ENCODE measurements at places on chromosomes 2 and 18.
A peak's percentile ranks its signal among the peaks of the same experiment; 100 is the strongest.

- no peak for DNase-seq
Observed at GRCh38 chr18:35158728-35159450, 81.9 kb upstream of the ZNF397 start.

- no peak for DNase-seq
Observed at GRCh38 chr2:75079575-75079974, 119.7 kb downstream of the TACR1 start.

GRCh38 chr2:145752091-145752806, 1232.3 kb upstream of the ZEB2 start:
- peak; percentile 60 for DNase-seq

DNA sequence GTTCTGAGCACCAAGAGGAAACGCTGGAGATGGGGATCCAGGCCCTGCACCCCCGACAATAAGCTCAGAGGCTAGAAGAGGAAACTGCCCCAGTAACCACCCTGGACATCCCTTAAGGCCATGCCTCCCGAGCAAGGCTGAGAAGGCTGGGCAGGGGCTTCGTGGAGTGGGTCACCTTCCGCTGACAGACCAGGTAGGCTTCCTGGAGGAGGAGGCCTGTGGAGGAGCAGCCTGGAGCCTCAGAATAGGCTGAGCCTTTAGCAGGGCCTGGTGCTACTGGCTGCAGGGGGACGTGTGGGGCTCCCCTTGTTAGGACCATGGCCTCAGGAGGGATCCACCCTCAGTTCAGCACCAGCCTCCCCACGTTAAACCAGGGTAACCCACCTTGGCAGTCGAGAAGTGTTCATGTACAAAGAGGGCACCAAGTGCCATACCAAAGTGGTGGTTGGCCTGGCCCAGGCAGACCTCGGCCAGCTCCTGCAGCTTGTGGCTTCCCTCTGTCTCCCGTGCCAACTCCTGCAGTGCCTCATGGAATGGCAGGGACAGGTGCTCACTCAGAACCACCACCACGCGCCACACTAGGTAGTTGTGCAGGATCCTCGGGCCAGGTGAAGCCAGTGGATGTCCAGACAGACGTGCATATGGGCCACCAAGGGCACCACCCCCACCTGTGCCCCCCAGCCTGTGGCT, 28.5 kb upstream of the ALPP start:
- no peak for DNase-seq

- DNase-seq: no peak
Observed at GRCh38 chr2:28546242-28546641, 50.4 kb downstream of the PLB1 start.

DNA sequence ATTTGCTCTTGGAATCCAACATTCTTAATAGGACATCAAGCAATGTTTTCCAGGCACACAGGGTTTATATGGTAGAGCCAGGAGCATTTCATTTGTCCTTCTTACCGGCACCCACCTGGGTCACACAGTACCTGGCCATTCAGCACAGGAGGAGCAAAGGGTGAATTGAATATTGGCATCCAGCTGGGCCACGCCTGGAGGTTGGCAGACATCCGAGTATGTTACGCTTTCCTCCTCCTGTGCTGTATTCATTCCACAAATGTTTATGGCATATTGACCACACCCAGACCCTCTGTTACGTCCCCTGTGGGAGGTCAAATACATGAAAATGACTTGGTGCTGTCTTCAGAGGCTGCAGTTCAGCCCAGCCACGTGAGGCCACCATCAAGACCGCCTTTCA, 206.2 kb downstream of the RTP5 start:
- DNase-seq: no peak

DNA sequence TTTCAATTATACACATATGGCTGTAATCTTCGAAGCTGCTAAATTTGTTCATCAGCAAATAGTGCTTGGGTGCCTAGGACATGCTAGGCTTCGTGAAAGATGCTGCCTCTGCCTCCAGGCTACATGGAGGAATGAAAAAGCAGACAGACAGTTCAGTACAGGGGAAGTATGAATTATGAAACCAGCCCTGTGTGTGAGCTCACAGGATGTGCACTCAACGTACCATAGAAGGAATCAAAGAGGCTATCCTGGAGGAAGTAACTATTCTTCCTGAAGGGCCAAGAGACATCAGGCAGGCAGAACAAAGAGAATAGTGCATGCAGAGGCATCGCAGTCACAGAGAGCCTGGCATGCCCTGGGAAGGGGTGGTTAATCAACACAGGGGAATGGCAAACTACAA, 61.4 kb downstream of the DYM start:
- no peak for DNase-seq

- DNase-seq: no peak
Observed at GRCh38 chr2:11752906-11753305, 6.5 kb downstream of the LPIN1 start.

GRCh38 chr2:139007130-139007529, 226.9 kb upstream of the NXPH2 start:
- DNase-seq: no peak

DNA sequence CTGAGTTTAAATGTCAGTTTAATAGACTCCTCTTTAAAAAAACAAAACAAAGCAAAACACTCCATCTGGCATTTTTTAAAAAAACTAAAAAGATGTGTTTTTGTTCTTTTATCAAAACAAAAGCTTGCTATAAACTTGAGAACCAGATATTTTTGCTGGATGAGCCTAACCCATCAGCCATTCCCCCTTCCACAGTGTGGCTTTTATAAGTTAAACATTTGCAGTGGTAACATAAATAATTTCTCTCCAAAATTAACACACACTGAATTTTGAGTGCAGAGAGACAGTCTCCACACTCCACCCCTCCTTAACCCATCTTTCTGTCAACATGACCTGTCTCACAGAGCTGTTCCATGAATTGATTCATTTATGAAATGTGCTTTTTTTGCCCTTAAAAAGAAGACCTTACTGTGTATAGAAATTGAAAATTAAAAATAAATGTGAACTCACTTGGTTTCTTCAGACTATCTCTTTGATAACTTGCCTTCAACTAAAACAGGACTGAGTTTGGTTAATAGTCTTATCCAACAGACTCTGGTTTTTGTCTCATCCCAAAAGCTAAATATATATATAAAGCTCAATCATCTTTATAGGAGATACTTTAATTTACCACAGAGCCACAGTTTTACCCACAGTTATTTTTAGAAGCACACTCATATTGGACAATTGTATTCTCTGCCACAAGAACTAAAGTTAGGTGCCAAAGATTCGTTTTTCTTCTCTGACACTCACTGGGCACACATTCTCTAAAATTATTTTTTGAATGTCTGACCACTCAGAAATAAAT, 64.8 kb upstream of the STK39 start:
- DNase-seq: no peak

- peak; percentile 62 for DNase-seq
Observed at GRCh38 chr18:9135912-9136314, 668 bp upstream of the ANKRD12 start.

DNA sequence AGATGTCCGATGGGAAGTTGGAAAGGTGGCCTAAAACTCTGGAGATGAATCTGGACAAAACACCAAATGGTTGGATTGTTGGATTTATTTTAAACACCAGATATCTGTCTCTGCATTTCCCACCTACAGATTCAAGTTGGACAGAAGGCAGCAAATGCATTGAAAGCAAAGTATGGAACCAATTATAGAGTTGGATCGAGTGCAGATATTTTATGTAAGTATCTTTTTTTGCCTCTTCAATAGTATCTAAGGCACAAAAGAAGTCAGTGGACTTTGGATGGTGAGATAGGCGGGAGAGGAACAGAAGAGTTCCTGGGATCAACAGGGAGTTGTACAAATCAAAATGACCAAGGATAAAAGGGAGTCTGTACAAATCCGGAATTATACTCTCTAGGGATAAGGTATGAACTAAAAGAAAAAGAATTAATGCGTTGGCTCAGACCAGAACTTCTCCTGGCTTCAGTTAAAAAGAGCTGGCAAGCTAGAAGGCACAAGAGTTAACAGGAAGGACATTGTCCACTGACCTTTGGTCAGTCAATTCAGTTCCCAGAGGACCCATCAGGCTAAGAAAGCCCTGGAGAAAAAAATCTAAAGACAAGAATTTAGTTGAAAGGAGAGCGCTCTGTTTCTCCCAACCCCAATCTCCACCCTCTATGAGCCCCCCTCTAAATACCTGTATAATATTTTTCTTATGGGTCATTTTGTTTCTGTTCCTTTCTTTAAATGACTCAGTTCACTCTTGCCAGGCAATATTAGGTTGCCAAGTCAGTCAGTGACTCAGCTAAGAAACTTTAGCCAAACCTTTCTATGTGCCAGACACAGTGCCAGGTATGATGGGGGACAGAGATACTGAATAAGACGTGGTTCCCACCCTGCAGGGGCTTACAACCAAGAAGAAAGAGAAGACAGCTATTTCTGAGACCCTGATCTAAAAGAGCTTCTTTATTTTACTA, 29.1 kb downstream of the CPO start:
- DNase-seq: no peak

DNA sequence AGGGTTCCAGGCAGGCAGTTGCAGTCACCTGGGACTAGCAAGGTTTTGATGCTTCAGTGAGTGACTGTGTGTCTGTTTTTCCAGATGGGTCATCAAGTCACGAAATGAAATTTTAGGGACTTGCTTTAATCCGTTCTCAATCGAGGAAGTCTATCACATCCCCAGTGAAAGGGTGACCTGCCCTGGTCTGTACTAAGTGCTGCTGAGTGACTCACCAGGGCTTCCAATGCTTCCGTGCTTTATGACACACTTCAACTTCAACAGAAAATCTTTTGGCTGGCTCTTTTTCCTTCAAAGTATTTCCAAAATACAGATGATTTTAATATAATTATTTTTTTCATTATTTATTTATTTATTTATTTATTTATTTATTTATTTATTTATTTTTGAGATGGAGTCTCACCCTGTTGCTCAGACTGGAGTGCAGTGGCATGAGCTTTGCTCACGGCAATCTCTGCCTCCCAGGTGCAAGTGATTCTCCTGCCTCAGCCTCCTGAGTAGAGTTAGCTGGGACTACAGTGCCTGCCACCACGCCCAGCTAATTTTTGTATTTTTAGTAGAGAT, 18.4 kb downstream of the TFCP2L1 start:
- DNase-seq: peak; percentile 28

GRCh38 chr2:130327703-130328527, 14.8 kb upstream of the IMP4 start:
- no peak for DNase-seq

All from RKO (cell line).